Stimulated activated CD8-positive, alpha-beta memory T cell treated with anti-CD3 and anti-CD28 coated beads, Interleukin-4, amount 100 ng/mL, for 1 hour (primary cell): ENCODE measurements at places on chromosomes 1 and 21.

DNA sequence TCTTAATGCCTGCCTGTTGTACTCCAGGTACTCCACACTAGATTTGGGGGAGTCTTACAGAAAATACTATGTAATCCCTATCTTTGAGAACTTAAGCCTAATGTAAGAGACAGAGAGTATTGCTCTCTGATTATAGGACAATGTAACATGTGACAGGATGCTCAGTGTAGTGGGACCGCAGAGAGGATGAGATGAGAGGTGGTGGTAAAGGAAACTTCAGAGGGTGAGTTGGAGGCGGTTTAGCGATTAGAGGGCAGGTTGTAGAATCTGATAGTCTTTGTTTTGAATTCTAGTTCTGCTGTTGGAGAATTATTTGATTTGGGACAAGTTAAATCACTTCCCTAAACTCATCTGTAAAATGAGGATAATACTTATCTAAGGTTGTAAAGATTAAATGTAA is 5.4 kb downstream of the SOAT1 start:
- DNase-seq, result no peak

GRCh38 chr1:226195144-226195543 is 8.6 kb upstream of the ACBD3 start:
- no peak for DNase-seq

DNA sequence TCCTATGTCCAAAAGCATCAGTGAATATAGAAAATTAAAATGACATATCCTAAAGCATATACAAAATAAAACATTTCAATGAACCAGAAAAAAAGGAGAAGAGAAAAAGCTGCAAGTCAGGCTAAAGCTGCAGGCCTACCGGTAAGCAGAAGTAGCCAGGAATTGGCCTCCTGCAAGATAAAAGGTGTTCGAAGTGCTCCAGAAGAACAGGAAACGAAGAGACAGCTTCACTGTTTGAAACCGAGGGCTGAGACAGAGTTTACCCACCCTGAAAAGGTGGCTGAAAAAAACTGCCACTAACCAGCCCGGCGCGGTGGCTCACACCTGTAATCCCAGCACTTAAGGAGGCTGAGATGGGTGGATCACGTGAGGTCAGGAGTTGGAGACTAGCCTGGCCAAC is 37.4 kb downstream of the NSL1 start:
- DNase-seq, result no peak

DNA sequence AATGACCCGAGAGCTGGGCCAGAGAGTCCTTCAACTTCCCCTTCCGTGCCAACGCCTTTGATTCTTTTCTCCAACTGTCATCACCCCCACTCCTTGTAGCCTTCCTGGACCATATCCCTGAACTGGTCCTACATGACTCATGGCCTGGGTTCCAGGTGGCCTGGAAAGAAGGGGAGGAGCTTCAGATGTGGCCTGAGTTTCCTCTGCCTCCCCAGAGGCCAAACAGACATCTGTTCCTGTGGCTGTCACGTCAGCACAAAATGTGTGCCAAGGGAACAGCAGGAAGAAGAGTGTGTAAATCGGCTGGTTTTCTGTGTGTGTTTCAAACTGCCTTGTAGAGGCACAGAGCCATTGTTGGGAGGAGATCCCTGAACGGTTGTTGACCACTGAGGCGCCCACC is 24.9 kb upstream of the KIRREL1 start:
- no peak for DNase-seq

GRCh38 chr1:212513586-212513985 is 80.9 kb downstream of the NENF start:
- DNase-seq, result no peak

DNA sequence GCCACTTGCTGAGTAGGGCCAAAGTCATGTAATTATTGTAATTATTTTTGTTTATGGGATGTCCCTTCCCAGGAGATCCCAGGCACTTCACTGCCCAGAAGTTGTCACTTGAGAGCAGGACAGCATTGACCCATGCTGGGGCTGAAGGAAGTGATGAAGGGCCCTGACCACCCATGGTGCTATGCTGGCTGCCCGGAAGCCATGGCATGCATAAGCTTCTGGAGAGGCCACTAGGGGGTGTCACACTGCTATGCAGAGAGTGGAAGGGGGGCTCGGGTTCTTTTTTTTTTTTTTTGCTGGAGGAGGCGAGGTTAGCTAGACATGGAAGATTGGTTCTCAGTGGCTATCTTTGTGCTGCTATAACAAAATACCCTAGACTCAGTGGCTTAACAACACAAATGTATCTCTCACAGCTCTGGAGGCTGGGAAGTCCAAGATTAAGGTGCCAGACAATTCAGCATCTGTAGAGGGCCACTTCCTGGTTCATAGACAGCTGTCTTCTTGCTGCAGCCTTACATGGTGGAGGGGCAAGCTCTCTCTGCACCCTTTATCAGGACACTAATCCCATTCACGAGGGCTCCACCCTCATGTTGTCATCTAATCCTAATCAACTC is 84.9 kb downstream of the CNIH3 start:
- DNase-seq, result no peak

DNA sequence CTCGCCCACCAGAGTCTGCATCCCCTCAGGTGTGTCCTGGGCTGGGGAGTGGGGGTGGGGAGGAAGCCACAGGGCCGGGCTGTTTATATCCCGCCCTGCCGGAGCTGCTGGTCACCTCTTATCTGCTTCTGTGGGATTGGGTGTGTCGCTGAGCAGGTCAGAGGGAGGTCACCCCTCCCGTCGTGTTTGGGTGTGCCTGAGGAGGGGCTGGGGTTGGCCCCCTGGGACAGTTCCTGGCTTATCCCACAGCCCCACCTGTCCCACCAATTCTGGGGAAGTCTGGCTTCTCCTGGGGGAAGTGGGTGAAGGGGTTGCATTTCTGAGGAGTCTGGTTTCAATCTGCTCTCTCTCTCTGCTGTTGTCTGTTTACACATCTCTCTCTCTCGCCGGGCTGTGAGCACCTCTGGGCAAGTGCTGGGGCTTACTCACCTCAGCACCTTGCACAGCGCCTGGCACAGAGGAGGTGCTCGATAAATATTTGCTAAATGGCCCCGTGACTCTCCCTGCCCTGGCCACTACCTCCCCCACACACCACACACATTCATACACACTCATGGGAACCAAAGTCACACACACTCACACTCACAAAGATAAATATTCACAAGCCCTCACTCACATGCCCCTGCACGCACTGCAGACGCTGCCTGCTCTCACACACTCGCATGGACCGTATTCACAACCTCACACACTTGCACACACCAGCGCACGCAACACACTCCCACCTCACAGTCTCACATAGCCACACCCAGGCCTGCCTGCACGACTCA is 8.3 kb downstream of the ELF3 start:
- DNase-seq, result no peak

GRCh38 chr21:44789880-44790279 is 11.7 kb downstream of the UBE2G2 start:
- DNase-seq, result no peak

DNA sequence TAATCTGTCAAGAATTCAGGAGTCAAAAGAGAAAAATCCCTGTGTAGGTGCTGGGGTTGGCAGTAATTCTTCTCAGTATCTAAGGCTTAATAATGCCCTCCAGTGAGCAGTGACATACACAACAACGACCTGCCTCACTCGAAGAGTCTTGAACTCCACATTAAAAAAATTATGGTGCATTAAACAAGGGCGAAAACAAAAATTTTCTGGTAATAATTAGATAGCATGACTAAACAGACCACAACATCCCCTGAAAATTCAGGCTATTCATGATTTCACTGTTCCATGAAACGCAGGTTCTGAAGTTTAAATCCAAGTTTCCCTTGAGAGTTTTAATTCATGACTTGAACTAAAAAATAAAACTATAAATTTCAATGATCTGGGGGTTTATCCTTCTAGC is 5.1 kb downstream of the SRSF4 start:
- DNase-seq, result no peak

DNA sequence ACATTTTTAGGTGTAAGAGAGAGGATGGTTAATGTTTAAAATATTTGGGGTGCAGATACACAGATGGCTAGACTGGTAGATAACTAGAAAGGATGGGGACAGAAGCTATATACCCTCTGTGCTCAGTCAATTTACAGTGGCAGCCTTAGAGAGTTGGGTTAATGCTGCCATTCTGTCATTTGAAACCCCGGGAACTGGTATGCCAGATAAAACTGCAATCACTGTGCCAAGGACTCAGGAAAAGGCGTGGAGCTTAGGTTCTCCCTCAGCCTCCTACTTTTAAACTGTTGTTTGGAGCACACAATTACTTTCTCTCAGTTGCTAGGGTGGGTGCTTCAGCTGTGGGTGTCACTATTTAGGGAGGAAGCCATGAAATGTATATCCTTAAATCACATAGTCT is 90.0 kb upstream of the HNRNPU start:
- no peak for DNase-seq

- no peak for DNase-seq
Measured at GRCh38 chr1:48069662-48070395, 72.6 kb upstream of the TRABD2B start.

GRCh38 chr1:55669293-55669692 is 454.1 kb upstream of the USP24 start:
- DNase-seq, result no peak

GRCh38 chr1:111227851-111228747 is 586 bp downstream of the CHI3L2 start:
- DNase-seq, result no peak

GRCh38 chr1:118157506-118157905 is 27.5 kb downstream of the SPAG17 start:
- no peak for DNase-seq

DNA sequence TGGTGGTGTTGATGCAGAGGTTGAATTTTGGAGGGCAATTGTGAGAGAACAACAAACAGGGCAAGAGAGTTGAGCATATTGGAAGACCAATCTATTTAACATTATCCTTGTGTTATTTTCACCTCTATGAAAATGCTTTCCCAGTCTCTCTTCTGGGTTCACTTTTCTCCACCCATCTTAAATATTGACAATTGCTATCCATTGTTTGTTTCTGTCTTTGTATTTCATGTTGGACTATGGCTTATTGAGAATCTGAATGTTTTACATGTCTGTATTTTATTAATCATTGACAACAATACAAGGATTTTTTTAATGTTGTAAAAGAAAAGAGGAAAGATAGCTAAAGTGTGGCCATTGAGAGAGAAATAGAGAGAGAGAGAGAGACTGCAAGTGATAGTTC is 1121.5 kb downstream of the BRINP3 start:
- no peak for DNase-seq

DNA sequence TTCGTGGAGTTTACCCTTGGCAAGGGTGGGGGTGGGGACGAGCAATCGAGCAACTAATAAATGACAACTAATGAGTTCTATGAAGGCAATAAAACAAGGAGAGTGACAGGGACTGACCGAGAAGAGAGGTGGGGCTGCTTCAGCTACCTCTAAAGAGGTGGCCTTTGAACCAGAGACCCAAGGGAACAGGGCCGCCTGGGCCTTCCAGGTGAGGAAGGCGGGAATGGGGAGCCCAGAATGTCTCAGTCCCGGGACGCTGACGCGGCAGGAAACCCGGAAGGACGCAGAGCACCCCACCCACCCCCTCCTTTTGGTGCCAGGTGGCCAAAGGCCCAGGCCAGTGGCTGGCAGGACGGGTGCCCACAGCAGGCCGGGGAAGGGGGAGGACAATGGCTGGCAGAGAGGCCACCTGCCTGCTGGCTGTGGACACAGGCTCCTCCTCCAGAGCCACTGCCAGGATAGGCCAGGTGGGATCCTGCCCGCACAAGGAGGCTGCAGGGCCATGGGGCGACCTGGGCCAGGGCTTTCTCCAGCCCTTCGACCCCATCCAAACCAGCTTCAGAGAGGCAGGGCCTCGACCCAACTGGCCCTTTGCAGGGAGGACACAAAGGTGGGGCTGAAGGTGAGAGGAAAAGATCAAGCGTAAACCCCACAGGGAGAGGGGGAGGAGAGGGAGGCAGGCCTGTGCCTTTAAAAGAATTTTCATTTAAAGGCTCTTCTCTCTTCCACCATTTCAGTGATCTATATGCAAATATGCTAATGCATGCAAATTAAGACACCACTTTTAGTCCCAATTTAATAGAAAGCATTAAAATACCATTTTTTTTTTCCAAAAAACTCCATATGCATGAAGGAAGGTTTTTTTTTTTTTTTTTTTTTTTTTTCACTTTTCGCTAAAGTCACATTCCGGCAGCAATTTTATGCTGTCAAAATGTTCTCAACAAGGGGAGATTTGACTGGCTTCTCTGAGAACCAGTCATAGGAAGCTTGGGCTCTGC is 58.1 kb downstream of the CASZ1 start:
- DNase-seq, result no peak

DNA sequence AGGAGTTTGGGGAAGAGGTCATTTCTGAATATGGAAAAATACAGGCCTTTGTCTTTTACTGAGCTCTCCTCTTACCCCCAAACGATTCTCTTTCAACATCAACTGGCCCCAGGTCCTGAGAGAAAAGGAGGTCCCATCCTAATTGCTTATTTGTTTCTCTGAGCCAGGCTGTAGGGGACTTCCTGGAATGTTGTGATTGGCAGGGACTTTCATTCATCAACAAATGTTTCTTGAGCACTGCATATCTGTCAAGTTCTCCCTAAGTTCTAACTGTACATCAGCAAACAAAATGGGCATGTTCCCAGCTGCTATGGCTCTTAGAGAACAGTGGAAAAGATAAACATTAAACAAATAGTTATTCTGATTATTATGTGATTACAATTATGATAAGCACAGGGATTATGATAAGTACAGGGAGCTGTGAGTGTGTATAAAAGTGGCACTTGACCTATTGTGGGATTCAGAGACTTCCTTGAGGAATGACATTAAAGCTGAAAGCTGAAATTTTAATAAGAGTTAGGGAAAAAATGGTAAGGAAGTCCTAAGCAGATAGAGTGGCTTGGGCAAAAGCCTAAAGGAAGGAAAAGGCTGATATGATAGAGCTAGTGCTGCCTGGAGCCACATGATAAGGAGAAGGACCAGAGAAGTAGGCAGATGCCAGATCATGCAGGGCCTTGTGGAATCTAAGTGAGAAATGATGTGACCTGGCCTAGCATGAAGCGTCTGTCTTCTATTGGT is 11.6 kb downstream of the GPX7 start:
- DNase-seq, result no peak

DNA sequence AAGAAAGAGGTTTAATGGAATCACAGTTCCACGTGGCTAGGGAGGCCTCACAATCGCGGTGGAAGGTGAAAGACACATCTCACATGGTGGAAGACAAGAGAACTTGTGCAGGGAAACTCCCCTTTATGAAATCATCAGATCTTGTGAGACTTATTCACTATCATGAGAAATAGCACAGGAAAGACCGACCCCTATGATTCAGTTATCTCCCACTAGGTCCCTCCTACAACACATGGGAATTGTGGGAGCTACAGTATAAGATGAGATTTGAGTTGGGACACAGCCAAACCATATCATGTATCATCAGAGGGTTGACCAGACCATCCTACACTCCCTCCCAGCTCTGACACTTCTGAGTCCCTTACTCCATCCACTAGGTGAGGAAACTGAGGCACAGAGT is 143.9 kb upstream of the KLHDC7A start:
- no peak for DNase-seq

- DNase-seq, result no peak
Measured at GRCh38 chr21:38039841-38040240, 123.6 kb upstream of the KCNJ6 start.
